ENCODE measurements at places on chromosomes 3 and 15.

DNA sequence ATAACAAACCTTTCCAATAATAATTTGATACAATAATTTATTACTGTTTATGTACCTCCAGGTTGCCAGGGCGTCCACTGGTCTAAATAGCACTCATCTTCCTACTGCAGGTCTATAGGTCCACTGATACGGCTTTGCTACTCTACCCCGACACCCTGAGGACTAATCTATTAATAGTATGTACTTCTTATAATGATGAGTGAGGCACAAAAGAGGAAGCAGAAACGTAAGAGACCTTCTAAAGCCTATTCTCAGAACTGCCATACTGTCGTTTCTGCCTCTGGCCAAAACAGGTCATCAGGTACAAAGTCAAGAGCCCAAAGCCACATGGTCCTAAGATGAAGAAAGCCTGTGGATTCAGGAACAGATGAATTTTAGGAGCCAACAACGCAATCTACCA, 163.2 kb upstream of the GRM7 start:
- no peak for DNase-seq

GRCh38 chr3:191412759-191413158, 48.2 kb upstream of the PYDC2 start:
- DNase-seq = no peak

DNA sequence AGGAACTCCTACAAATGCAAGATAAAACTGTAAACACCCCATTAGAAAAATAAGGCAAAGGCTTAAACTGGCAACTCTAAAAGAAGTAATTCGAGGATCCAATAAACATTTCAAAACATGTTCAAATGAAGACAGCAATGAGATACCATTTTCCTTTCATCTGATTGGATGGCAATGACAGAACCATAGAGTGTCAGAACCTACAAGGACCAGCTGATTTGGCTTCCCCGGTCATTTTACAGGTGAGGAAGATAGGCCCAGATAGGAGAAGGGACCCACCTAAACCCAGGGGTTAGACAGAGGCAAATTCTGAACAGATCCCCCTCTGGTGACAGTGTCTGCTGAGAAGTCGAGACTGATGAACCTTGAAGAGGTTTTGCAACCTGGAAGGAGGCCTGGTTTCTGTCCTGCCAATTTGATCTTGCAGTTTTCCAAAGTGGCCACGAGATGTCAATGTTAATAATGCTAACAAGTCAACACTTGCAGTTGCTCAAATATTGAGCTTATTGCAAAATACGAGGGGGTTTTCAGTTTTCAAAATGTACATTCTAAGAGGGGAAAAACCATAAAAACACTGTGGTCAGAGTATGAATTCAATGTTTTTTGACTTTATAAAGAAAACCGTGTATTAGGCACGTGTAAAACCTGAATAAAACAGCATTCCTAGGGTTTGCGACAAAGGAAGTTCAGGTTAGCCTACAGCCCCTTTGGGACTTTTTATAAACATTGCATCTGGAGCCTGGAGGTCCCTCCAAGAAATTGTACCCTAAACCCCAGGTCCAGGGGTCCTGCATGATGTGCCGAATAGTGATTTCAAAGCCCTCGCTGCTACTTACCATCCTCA, 21.5 kb downstream of the CFAP161 start:
- no peak for DNase-seq

- DNase-seq = no peak
These were observed 330.5 kb downstream of the ROBO2 start for GRCh38 chr3:77370413-77370812.

DNA sequence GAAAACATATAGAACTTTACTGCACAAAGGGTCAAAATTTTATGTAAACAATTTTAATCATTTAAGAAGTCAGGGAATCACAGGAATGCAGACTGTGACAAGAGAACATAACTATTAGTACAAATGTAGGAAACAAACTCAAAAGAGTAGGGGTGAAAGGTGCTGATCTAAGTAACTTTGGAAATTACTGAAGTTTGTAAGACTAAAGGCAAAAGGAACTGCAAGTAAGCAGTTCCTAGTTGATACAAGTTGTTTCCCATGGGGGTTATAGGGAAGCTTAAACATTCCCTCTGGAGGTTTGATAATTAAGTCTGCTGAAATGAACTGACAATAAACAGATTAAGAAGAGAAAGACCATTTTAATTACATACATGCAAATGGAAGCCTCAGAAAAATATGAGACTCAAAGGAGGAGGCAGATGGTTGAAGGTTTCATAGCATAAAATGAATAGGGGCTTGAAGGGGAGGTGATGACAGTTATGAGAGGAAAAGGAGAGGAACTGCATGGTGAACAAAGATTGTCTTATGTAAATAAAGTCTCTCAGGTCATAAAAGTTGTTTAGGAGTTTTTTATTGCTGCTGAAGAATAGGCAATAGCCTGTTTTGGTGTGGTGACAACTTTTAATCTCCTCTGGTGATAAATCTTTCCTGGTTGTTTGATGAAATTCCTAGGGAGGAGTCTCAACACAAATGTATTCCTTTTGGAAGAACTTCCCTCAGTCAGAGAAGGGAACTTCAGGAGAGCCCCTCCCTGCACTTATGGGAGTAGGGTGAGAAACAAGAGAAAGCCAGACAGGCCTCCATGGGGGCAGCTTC, 17.1 kb downstream of the SETMAR start:
- DNase-seq = no peak

- DNase-seq = no peak
These were observed 122.6 kb downstream of the ITPR1 start for GRCh38 chr3:4615750-4616149.

GRCh38 chr15:70320482-70320881, 222.8 kb upstream of the TLE3 start:
- DNase-seq = no peak

- no peak for DNase-seq
These were observed 580.0 kb downstream of the ZNF385D start for GRCh38 chr3:21170964-21171363.

DNA sequence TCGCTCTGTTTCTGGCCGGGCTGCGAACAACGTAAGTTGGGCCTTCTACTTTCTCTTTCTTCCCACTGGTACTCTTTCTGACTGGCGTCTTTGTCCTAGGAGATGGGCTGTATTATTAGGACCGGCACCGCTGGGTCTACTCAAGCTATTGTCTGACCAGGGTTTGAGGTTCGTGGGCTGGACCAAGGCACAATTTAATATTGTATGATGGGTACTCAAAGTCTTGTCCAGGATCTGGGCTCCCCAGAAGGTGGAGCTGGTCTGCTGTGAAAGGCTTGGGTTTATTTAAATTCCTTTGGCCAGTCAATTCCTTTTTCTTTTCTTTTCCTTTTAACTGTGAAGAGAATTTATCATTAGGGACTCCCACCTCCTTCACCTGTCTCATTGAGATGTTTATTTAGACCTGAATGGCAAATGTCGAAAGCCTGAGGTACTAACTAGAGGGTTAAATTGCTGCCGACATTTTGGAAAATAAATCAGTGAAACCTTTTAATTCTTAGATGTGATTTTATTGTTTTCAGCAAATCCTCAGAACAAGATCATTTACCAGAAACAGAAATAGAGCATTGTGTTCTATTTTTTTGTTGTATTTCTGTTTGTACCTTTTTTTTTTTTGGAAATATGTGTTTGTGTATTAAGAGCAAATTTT, 410 bp downstream of the LRRC49 start:
- no peak for DNase-seq

GRCh38 chr15:82751308-82751707, 41.6 kb upstream of the AP3B2 start:
- DNase-seq = no peak

DNA sequence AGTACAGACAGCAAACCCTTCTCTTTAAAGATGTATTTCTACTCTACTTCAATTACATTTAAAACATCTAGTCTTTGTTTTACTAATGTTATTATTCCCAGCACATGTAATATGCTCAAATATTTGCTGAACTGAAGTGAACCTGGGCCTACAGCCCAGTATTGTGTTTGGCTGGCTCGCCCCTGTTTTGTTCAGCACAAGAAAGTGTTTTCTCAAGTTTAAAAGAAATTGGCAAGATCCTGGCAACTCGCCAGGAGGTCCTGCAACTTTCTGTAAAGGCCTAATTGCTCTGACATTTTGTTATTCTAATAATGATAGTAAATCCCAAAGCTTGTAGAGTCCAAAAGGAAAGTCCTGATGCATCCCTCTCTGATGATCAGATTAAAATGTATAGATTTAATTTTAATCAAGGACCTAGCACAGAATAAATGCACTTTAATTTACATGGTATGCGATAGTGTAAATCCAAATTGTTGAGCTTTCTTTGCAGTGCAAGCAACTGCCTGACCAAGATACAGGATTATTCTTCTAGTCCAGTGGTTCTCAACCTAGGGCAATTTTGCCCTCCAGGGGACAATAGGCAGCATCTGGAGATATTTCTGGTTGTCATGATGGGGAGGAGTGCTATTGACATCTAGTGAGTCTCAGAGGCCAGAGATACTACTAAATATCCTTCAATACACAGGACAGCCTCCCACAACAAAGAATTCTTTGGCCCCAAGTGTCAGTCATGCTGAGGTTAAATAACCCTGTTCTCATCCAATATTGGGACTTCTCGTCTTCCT, 35.7 kb upstream of the TMOD3 start:
- DNase-seq = no peak

DNA sequence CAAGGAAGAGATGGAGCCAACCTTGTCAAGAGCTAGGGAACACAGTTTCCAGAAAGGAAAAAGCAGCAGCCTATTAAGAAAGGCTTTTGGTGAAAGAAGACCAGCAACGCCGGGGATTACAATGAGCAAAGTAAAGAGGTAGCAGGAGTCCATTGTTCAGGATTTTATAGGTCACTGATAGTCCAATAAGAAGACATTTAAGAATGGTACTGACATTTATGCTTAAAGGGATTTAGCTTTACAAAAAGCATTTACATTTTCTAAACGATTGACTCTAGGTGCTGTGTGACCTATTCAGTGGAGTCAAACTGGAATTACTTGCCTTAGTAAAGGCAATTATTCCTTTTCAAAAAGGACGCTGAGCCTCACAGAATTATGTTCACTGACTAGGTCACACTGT, 40.8 kb downstream of the CSNK1G1 start:
- DNase-seq = no peak

DNA sequence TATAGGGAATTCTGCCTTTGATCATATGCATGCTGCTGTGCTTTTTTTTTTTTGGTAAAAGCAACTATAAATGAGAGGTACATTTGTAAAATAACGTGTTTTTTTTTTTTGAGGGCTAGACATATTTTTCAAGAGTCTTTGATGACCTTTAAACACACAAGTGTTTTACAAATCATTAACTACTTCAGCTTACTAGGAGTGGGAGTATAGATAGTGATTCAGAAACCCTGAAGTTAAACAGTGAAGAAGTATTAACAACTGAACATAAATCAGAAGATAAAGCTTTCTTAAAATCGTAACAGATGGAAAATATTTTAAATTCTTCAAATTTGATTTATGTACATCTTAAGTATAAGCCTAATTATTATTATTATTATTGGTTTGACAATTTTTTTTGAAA, 2.9 kb upstream of the GMNC start:
- no peak for DNase-seq

DNA sequence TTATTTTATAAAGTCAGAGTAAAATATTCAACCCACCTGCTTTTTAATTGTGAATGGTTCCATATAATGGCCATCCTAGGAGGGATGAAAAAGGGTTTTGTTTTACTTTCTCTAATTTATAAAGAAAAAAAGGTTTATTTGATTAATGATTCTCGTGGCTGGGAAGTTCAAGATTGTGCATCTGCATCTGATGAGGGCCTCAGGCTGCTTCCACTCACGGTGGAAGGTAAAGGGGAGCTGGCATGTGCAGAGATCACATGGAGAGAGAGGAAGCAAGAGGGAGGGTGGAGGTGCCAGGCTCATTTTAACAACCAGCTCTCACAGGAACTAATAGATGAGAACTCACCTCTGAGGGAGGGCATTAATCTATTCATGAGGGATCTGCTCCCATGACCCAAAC, 27.7 kb upstream of the TRA2B start:
- DNase-seq = no peak

- DNase-seq = no peak
These were observed 37.0 kb downstream of the ZNF710 start for GRCh38 chr15:90037961-90038631.

GRCh38 chr3:39850716-39851032, 41.3 kb downstream of the MYRIP start:
- DNase-seq = no peak

GRCh38 chr3:188299708-188300107, 145.8 kb downstream of the LPP start:
- no peak for DNase-seq

GRCh38 chr15:91930092-91930491, 76.6 kb downstream of the SLCO3A1 start:
- DNase-seq = no peak

GRCh38 chr3:5321666-5322340, 134.3 kb downstream of the EDEM1 start:
- no peak for DNase-seq

DNA sequence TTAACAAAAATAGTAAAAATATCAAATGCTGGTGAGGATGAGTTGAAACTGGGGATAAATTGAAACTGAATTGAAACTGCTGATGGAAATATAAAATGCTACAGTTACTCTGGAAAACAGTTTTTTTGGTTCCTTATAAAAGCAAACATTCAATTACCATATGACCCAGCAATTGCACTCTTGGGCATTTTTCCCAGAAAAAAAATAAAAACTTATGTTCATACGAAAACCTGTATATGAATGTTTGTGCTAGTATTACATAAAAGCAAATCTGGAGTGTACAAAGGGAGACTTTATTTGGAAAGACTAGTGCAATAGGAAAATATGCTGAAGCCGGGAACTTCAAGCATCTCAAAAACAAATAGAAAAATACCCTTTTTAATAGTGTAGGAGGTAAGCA, 857.9 kb upstream of the CADM2 start:
- no peak for DNase-seq

- no peak for DNase-seq
These were observed 174.6 kb downstream of the KLHL25 start for GRCh38 chr15:85619992-85620689.

DNA sequence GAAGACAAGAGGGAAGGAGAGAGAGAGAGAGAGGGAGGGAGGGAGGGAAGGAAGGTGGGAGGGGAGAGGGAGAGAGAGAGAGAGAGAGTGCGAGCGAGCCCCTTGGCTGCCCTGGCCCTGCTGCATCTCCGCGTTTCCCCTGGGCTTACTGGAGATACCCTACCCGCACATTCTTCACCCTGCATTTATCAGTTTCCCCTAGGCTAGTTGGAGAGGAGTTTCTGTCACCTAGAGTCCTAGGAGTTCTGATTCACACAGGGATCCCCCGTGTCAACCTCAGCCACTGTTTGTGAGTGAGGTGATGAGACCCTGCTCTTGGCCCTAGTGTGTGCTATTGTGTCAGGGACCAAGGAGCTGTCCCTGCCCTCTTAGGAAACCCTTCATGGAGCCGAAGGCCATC, 18.7 kb downstream of the BHLHE40 start:
- DNase-seq = no peak

DNA sequence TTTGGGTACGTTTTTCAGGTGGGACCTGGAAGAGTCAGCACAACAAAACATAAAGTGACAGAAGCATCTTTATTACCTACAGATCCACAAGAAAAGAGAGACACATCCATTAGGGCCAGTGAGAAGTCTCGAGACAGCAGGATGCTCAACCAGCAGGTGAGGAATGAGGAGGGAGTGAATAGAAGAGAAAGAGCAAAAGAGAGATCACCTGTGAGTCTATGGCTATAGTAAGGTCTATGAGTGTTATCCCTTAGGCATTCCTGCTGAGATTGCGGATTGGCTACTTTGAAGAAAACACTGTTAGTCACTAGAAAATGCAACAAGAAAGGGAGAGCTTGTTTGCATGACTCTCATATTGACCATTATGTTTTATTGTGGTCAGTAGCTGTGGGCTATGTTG, 1556.2 kb upstream of the GBE1 start:
- DNase-seq = no peak

- DNase-seq = no peak
These were observed 159.4 kb upstream of the GBE1 start for GRCh38 chr3:81920816-81921215.
